ENCODE measurements at places on chromosomes 12 and 14.

GRCh38 chr12:85441741-85442140, 161.7 kb downstream of the ALX1 start:
- no peak for DNase-seq

GRCh38 chr12:19036673-19037357, 92.7 kb upstream of the PLEKHA5 start:
- DNase-seq, result no peak

- DNase-seq, result no peak
Measured at GRCh38 chr12:31009976-31010375, 63.7 kb upstream of the DDX11 start.

- DNase-seq, result no peak
Measured at GRCh38 chr14:42918615-42919014, 1311.9 kb downstream of the LRFN5 start.

DNA sequence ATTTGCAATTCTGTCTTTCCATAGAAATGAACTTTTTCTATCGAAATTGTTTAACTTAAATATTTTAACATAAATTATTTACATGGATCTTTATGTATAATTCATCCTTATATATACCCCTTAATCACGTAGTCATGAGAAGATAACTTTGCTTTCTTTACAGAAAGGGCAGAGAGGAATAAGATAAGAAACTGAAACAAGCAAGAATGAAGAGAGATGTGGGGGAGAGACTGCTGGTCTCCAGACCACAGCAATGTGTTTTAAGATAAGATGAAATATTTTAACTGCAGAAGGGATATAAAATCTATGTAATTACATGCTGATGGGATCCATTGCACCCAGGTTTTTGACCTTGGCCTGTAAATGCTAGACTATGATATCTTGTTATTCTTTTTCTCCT, 34.7 kb upstream of the DNM1L start:
- no peak for DNase-seq
